ENCODE measurements at places on chromosomes 3 and 15. TPM values are rescaled to one million over a fixed set of nuclear protein-coding genes. Genes with fewer than 3 reads are reported as not detected.

The ARPC4 gene
- total RNA-seq: 117 TPM

GRCh38 chr3:126538316-126538715 lies 14.4 kb downstream of the CHST13 start:
- DNase-seq: no peak

GRCh38 chr15:85380812-85381642 lies 624 bp downstream of the AKAP13 start:
- peak; percentile 53 for DNase-seq

GRCh38 chr15:100463515-100463914 lies 65.2 kb downstream of the CERS3 start:
- DNase-seq: peak; percentile 25

GRCh38 chr3:117512975-117513374 lies 803.4 kb downstream of the TUSC7 start:
- DNase-seq: no peak

DNA sequence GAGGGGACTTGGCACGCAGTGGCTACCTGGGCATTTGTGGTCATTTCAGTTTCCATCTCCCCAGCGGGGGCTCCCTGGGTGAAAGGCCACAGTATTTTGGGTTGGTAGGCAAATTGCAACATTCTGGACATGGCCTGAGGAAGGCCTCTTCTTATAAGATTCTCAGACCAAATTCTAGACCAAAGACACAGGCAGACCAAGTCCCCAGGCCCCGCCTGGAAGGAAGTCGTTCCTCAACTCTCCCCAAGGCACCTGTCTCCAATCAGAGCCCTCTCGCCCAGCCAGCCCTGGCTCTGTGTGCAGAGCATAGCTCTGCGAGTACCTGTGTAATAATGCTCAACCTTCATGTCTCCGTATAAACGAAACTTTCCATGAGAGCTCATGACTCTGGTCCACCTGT lies 53.1 kb downstream of the GRIP2 start:
- no peak for DNase-seq

DNA sequence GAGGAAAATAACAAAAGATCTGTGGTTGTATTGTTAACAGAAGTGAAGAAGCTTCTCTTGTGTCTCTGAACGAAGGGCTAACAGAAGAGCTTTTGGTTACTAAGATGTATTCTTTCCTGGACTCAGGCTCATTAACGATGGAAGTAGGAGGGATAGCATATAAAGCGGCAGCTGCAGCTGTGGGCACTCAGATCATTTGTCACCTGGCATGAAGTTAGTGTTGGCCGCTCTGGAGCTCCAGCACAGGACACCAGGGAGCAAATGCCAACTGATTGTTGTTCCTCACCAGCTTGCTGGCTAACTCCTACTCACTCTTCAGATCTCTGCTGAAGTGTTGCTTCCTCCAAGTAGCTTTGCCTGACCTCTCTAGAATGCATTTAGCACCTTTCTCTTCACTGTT lies 15.5 kb upstream of the SLITRK3 start:
- DNase-seq: no peak

GRCh38 chr15:96553451-96553850 lies 223.0 kb downstream of the NR2F2 start:
- no peak for DNase-seq
